Trophoblast cell (in vitro differentiated cells and primary cell): ENCODE measurements at places on chromosomes 5 and 9.

- DNase-seq: peak; percentile 76
Observed at GRCh38 chr9:90547896-90548295, 94.7 kb downstream of the DIRAS2 start.

- no peak for DNase-seq
Observed at GRCh38 chr9:129290606-129291005, 112.5 kb upstream of the IER5L start.

- no peak for DNase-seq
Observed at GRCh38 chr5:82221020-82221419, 57.1 kb downstream of the RPS23 start.

- no peak for DNase-seq
Observed at GRCh38 chr9:123454361-123454760, 98.4 kb downstream of the CRB2 start.

DNA sequence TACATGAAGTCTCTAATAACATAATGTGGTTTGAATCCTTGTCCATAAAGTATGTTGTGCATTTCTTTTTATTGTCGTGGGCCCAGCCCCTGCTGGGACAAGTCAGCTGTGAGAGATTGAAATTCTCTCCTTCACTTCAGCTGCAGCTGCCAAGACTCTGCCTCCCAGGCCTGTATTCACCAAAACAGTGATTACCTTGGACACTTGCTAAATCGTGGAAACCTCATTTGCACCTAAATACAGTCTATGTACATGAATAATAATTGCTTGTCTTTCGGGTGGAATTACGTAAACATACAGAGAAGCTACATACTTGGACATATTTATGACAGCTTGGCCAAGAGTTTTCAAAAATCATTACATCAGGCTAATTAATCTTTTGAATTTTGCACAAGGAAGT, 898.5 kb upstream of the SEMA6A start:
- no peak for DNase-seq

DNA sequence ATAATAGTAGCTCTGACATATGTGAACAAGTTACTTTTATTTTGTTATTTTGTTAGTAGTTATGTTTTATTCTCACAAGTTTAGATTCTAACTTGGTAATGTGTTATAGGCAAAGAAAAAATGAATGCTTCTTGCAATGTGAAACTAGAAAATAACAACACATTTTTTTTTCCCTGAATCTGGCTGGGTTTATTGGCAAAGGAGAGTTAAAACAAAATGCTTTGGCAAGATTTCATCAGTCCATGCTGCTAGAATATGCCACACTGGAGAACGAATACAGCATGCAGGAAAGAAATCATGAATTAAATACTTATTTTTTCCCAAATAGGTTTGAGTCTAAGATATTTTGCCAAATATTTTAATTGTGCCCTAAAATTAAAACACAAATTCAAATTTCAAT, 1048.1 kb upstream of the ACO1 start:
- no peak for DNase-seq

DNA sequence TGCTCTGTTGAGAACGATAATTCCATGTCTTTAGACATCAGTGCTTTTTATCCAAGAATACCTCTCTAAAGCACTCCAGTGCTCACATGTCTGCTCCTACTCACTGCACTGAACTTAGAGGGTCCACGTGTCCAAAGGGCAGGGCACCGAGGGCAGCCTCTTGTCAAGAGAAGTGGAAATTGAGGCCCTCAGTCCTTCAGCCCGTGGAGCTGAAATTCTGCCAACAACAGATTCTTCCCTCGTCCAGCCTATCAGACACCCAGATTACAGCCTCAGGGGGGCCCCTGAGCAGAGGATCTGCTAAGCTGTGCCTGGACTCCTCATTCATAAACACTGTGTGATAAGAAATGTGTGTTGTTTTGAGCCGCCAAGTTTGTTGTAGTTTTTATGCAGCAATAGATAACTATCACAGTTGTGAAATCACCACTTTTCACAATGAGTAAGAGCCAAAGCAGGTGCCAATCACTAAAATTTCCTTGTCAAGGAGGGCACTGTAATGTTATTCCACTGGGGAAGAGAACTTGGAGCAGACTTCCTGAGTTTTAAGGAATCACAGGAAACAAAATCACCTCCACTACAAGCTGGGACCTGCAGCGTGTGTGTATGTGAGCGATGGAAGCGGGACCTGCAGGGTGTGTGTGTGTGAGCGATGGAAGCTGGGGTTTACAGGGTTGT, 58.8 kb upstream of the IGFBPL1 start:
- DNase-seq: peak; percentile 78

DNA sequence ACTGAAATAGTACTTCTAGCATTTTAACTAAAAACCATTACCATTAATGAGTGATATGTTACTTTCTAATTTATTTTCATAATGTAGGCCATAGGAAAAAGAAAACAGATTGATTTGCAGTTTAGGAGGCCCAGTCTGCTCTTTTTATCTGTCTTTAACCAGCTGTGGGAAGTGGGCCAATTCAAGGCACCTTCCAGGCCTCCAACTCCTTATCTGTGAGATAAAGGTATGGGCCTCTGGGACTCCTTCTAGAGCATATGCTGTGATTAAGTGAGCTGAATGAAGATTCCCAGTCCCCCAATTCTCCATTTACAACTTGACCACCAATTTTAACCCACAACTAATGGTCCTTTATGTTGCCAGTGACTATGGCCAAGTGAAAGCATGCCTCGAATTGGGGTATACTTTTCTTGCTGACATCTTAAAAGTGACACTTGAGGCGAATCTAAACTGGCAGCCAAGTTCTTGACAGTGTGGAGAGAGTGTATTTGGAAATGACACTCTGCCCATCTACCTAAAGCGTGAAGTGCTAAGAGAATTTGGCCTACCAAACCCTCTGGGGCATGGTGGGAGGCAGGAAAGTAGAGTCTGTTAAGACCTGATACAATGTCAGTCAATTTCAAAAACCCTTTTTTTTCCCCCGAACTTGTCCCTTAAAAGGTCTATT, 88.3 kb downstream of the PIK3R1 start:
- no peak for DNase-seq

DNA sequence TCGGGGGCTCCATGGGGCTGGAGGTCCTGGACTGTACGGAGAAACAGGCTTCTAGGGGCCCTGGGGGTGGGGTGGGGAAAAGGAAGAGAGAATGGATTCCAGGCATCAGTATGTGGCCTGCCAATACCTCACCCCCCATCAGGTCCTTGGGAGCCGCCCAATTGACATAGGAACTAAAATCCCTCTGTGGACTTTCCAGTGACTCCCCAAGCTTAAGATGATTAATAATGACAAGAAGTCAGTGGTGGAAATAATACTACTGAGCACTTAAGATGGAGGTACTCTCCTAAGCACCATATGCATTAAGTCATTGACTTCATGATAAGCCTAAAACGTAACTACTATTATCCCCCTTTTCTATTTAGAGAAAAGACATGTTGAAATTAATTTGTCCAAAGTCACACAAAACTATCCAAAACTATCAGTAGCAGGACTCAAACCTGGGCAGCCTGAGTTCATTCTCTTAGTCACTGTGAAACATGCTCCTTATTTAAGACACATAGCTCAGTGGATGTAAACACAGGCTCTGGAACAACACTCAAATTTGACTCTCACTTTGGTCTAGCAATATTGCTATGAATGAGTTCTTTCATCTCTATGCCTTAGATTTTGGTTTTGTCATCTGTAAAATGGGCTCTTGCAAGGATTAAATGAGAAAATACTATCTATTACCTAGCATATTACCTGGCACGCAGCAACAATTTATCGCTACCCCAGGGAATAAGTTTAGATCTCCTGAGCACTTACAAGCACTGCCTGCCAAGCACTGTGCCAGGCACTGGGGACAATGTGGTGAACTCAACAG, 9.5 kb downstream of the SPRY4 start:
- DNase-seq: no peak

DNA sequence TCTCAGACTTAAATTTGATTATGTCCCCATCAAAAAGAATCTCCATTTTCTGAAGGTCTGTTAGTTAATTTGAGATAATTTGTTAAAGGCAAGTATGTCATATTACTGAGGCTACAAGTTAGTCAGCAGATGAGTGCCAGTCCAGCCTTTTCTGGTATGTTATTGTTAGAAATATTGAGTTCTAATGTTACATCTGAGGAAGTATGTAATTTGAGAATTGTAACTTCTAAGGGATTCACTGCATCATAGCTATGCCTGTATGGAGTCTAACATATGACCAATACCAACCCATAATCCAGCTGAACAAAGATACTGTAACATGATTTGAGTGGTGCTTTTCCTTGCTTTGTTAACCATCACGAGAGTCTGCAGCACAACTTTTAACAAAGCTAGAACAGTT, 13.9 kb downstream of the SLC23A1 start:
- no peak for DNase-seq

DNA sequence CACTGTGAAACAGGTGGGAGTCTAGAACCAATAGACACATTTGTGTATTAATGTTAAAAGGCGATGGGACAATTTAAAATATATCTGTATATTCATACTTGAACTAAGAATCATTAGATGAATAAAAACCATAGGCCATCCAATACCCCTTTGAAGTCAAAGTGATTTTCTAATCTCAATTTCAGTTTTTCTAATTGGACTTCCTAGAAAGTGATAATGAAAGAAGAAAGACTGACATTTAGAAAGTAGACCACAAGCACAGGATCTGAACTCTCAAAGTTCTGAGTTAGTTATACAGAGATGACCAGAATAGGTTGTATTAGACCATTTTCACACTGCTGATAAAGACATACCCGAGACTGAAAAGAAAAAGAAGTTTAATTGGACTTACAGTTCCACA, 412.8 kb upstream of the PIK3R1 start:
- no peak for DNase-seq

- no peak for DNase-seq
Observed at GRCh38 chr5:6185574-6185973, 192.8 kb downstream of the MED10 start.

- no peak for DNase-seq
Observed at GRCh38 chr5:58048954-58049353, 410.9 kb downstream of the PLK2 start.

DNA sequence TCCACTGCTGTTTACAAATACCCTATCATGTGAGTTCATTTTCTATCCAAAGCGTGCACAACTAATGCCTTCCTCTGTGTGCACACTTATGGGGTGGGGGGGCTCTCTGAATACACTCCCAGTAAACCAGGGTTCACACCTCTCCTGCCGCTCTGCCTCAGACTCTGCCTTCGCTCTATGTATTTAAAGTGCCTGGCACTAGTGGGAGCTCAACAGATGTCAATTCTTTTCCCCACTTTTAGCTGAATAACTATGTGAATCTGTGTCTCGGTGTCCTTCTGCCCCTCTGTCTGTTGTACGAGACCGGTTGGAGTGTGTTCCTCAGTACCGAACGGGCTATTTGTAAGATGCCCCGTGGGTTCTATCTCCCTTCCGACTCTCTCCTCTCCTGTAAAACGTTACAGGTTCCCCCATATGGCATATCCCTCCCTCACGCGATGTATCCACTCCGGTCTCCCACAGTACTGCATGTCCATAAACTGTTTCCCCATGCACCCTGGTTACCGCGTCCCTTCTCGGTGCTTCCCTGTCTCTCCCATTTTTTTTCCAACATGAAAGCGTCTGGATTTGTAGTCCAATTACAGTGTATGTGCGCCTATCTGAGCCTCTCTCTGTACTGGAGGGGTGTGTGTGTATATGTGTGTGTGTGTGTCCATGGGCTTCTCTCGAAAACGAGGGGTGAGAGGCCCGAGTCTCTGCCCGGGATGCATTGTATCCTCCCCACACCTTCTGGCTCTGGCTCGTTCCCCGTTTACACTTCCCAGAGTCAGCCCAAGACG, 1.6 kb downstream of the ELL2 start:
- DNase-seq: no peak

- no peak for DNase-seq
Observed at GRCh38 chr5:59831326-59832010, 62.1 kb downstream of the PDE4D start.

DNA sequence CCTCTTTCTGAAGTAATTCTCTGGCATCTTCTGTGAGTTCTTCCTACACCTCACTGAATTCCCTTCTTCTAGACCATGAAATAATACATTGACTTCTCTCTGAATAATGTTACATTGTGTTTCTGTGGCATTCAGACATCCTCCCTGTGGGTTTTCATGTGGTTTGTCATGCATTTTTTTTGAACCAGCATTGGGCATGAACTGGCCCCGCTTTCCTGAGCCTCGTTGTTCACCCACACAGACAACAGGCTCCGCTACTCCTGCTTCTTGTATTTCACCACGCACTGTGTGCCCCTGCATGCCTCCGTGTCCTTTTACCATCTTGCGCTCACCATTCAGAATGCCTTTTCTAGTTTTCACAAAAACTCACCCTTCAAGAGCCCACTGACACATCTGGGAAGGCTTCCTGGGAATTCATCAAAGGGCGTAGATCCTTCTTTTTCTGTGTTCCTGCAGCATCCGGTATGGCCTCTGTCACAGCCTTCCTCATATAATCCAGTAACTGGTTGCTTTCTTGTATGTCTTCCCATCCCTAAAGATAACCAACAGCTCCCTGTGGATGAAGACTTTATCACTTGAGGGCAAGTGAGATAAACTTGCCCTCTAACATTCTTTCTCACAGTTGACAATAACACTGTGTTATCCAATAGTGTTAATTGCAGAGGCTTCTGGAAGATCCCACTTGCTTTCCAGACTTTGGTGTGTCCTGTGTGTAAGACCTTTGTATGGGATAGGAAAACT, 51.5 kb upstream of the ADAMTSL1 start:
- DNase-seq: no peak

DNA sequence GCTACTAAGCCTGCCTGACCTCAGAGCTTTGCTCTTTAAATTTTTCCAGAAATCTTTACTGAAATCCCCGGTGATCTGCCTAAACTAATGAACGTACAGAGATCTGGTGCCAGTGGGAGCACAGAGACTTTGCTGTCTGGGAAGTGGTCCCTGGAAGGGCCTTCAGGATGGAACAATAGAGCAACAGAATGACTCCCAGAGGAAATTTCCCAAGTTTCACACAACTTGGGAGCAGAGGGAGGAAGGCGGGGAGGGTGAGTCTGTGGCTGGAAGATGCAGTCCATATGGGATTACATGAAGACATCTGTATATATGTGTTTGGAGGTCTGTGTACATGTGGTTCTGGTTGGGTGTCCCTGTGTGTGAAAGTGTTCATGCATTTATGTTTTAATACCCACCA, 638.3 kb downstream of the CCDC171 start:
- DNase-seq: no peak

- no peak for DNase-seq
Observed at GRCh38 chr9:29830821-29831220, 2257.5 kb upstream of the C9orf72 start.
